ENCODE measurements at places on chromosomes 16 and 17.

DNA sequence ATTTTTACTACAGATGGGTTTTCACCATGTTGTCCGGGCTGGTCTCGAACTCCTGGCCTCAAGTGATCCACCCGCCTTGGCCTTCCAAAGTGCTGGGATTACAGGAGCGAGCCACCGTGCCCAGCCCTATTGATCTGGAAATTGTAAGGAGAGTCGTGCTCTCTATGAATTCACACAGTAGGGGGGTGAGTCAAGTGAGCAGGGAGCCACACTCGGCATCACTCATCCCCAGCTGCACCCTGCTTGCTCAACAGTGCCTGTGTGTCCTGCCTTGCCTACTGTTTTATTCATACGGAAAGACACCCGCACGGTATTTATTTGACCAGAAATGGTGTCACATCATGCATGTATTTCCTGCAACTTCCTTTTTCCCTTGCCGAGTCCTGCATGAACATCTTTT is 157.2 kb upstream of the FOXF1 start:
- no peak for DNase-seq

DNA sequence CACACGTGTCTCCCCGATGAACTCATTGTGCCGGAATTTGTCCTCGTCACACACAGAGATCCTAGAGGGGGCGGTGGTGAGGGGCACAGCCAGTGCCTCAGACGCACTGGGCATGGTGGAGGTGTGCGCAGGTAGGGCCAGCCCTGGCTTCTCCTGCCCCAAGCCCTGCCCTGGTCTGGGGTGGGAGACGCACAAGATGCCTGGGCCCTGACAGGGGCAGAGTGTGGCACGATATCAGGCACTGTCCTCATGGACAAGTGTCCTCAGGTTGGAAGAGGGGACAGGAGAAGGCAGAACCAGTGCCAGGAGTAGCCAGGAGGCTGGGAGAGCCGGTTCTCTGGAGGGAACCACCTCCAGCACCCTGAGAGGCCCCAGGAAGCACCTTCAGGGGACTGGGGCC is 20.0 kb downstream of the DOC2B start:
- DNase-seq = no peak

- no peak for DNase-seq
Measured at GRCh38 chr16:88647178-88648070, 3.4 kb downstream of the CYBA start.

DNA sequence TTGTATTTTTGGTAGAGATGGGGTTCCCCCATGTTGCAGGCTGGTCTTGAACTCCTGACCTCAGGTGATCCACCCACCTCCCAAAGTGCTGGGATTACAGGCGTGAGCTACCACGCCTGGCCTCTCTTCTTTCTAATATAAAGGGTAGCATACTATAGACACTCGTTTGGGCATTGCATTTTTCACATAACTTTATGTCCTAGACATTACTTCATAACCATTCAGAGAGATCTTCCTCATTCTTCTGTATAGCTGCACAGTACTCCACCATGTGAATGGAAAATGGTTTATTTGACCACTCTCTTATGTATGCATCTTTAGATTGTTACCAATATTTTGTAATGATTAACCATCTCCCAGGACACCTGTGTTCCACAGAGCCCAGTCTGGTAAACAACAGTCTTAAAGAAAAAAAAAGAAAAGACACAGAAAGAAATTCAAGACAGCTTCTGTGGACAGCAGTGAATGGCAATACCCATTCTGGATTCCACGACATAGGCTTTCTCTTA is 42.1 kb downstream of the TK2 start:
- DNase-seq = no peak

DNA sequence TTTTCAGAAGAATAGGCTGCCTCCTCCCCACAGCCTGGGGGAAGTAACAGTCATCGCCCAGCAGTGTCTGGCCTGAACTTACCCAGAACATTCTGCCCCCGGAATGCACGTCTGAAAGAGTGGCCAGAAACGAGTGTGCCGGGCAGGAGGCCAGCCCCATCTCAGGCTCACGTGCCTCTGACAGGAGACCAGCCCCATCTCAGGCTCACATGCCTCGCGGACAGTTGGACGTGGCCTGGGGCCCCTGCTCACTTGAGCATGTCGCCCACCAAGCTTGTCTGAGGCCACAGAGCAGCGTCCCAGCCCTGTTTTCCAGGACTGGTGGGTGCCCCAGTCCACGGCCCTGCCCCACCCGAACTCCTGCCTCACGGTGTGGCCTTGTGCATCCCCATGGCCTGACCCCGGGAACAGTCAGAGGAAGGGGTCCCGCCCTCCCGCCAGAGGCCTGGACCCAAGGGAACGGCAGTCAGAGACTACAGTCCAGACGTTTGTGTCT is 16.3 kb upstream of the CDH15 start:
- DNase-seq = no peak

DNA sequence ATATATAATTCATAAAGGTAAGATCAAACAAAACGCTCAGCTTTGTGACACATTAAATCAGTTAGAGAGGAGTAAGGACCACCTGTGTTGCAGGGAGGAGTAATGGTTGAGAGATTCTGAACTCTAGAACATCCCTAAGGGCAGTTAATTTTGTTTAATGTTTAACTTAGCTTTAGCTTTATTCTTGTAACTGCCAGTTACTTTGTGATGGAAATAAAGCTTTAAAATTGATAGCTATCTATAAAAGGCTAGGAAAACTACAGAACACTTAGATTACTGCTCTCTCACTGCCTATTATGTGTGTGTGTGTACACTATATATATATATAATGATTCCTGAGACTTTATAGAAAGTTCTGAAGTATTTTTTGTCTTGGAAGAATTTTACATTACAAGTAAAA is 37.8 kb downstream of the PTRH2 start:
- no peak for DNase-seq

- DNase-seq = no peak
Measured at GRCh38 chr17:21209511-21210175, 4.3 kb downstream of the TMEM11 start.

DNA sequence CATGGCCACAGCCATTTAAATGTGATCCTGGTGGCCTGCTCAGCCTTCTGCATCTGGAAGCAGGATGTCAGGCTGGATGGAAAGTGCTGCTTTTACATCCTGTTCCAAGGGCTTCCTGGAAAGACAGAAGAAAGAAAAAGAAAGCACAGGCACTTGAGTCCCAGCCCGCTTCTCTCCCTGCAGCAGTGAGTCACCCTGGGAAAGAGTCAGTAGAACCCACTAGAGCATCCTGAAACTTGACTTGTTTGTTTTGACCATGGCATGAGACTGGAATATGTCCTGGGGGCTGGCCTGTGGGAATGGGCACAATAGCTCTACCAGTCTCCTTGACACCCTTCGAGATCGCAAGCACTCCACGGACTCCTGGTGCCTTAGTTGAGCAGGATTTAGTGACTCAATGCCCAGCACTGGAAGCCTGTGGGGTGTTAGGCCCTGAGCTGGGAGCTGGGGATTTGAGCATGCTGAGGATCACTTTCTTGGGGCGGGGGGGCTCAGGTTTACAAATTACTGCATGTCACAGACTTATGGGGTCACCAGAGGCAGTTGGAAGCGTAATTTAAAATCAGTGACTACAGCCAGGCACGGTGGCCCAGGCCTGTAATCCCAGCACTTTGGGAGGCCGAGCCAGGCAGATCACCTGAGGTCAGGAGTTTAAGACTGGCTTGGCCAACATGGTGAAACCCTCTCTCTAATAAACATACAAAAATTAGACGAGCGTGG is 22.1 kb upstream of the GNA13 start:
- DNase-seq = no peak

DNA sequence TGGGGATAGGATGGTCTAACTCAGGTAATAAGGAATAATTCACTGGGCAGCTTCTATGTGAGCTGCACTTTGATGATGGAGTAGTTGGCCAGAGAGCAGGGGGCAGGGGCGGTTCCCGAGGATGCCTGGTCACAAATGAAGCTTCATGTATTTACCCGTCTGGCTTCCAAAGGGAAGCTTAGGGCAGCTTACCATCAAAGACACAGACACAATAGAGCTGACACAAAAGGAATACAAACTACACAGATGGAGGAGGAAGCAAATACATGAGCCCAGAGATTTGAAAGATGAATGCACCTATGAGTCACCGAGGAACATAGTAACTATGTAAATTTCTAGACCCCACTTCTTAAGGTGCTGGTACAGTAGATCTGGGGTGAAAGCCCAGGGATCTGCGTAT is 8.7 kb upstream of the EMP2 start:
- no peak for DNase-seq

DNA sequence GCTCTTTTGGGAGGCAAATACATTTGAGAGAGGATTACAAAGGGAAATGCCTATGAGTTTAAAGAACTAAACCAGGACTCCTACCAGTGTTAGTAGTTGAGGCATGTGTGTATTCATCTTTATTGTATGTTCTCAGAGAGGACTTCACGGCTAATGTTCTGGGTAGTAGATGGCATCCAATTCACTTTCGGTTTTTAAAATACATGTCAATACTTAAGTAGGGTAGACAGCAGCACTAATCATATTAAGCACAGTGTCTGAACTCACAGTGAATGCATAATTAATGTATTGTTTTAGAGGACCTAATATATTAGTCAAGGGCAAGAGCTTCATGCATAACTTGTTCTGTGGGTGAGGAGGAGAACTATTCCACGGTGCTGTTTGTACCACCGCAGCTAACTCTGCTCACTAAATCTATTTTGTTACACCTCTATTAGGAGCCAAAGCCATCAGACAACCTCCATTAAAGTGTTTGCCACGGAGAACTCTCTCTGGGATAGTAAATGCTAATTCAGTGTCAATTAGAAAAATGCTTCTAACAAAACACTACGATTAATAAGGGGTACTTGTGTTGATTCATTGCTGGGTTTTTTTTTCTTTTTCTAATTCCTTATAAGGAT is 56.3 kb downstream of the COX10 start:
- DNase-seq = no peak

DNA sequence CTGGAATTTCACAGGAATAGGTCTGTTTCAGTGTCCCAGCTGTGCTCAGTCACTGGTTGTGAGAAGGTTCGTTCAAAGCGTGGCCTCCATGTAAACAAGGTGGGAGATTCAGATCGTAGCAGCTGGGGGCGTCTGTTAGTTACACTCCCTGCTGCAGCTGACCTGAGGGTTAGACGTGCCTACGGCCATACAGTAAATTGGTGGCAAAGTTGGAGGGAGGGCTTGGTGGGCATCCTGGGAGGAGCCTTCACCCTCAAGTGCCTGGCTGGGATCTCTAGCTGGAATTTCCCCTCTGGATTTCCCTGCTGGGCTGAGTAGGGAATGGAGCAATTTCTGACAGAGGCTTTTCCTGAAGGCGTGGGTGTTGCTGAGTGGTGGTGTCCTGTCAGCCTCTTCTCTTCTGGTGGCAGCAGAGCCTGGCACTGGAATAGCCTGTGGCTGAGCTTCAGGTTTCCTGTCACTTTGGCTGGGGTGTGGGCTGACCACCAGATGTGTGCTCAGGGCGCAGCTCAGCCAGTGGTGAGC is 6.4 kb downstream of the FCSK start:
- DNase-seq = no peak

DNA sequence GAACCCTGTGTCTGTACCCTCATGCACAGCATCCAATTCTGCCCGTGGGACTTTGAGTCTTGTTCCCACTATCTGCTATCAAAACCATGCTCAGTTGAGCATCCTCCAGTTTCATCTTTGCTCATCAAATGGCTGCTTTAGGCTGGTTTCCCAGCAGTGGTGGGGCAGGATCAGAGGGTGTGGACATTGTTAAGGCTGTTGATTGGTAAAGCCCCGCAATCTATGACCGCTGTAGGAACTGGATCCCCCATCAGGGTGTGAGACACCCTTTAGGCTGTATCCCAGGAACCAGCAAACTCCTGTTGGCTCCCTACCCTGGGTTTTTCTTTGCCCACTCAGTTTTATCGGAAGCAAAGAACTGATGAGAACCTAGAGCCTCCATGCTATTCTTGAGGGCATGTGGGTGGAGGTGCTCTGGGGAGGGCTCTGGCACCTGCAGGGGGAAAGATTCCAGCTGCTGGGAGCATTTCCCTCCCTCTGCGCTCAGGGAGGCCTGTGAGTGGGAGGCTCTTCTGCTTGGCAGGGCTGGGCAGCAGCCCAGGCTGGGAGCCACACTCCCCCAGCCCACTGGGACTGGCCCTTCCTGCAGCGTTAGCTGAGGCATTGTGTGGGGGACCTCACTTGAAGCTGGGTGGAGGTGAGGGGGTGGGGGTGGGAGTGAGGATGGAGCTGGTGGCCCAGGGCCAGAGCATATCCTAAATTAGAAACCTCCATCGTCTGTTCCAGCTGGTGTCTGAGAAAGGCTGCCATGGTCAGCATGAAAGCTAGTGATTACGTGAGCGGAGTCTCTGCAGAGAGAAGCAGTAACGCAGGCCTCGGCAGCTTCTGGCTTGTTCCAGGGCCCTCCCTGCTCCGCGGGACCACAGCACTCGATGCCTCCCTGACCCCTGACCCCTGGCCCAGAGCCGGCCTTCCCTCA is 160.6 kb downstream of the IRF8 start:
- DNase-seq = no peak

DNA sequence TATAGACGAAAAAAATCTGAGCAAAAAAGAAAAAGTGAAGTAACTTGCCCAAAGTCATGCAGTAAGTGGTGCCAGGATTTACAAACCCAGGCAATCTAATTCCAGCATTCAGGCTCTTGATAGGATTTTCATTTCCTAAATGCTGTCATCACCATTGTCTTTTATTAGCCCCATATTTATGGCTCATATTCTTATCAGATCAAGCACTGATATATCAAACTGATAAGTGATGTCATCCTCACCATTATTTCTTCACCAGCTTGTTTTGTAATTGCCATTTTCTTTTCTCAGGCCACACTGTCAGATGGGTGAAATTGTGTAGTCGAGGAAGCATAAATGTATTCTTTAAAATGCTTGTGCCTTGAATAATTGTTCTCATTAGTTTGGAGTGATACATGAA is 1.3 kb downstream of the RAD51C start:
- no peak for DNase-seq

DNA sequence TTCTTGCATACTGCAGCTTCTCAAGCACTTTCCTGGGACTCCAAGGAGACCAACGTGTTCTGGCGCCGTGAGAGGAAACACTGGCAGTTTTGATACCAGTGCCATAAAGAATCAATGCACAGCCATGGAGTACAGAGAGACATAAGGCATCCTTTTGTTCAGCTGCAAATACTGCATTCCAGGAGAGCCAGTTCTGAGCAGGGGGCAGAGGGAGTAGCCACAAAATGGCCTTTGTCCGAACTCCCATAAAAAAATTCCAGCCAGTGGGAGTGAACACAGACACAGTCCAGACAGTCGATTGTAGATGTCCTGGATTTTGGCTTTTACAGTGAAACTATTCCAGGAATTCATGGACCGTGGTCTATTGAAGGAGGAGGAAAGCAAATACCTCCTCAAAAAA is 36.2 kb upstream of the TEKT3 start:
- DNase-seq = no peak

GRCh38 chr16:66308096-66308495 is 58.4 kb upstream of the CDH5 start:
- no peak for DNase-seq

DNA sequence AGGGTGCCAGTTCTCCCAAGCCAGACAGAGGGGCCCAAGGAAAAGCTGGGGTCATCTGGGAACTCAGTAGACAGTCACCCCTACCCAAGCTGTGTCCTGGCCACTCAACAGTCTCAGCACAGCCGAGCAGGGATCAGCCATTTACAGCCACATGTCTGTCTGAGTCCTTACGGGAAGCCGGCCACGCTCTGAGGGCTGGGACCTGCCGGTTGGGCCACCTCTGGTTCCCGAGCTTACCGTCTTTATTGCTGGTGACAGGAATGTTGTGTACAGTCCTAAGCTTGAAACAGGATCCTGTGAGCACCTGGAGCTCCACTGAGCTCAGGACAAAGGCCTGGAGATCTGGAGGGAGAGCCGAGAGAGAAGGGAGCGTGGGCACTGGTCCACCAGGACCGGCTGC is 59.8 kb downstream of the TIMM22 start:
- DNase-seq = no peak

GRCh38 chr16:83338941-83339340 is 468.8 kb upstream of the HSBP1 start:
- no peak for DNase-seq

- DNase-seq = no peak
Measured at GRCh38 chr17:4475463-4475862, 23.2 kb upstream of the SPNS2 start.
